Right ventricle myocardium superior (tissue), 1 donor: ENCODE measurements at places on chromosomes 5 and 9.
A peak's percentile ranks its signal among the peaks of the same experiment; 100 is the strongest.

DNA sequence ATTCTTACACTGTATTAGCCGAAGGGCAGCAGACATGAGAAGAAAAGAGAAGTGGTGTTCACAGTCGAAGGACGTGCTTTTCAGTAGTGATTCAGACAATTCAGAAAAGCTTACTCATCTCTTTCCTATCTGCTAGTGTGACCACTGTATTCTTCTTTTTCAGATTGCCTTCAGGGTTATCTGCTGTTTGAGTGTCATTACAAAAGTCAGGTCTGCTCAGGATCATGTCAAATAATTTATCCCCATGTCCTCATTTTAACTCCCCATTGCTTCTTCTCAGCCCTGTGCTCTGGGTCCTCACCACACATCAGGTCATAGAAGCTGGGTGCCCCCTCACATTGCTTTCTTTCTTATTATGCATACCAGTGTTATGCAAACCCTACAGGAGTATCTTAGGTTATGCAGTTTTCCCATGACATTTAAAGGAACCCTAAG is 394.0 kb downstream of the CETN3 start:
- DNase-seq = no peak

DNA sequence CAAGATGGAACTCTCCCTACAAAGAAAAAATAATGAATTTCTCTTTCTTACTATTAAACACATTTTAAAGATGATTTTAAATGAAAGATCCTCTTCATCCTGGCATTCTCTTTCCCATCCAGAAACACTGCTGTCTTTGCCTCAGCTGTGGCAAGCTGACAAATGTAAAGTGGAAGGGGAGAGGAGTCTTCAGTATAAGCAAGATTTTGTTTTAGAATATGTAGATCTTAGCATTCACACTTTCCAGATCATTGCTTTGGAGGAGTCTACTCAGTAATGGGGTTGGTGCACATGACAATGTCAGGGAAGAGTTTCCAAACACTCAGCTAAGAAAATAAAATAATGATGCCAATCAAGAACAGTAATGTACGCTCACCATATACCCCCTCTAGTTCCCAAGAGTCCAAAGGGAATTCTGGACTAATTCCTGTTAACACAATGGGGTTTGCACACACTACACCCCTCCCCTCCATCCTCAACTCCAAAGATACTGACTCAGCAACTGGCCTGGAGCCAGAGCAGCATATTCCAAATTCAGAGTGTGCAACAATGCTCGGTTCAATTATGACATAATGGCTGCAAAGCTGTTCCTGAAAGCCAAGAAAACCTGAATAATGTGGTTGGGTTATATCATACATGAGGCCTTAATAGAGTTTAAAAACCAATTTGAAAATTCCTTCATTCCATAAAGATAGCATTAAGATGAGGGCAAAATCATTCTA is 4.6 kb downstream of the C5orf63 start:
- DNase-seq = no peak

- peak; percentile 77 for DNase-seq
Observed at GRCh38 chr9:91949946-91950664, at the start of gene ROR2. ROR2 (minus strand) TSS chr9:91950228.

- DNase-seq = peak; percentile 80
Observed at GRCh38 chr9:135343837-135344522, 135.6 kb upstream of the PPP1R26 start.

GRCh38 chr9:33800886-33801285 is 5.5 kb downstream of the PRSS3 start:
- DNase-seq = no peak

GRCh38 chr5:115229606-115230005 is 33.1 kb downstream of the PGGT1B start:
- DNase-seq = no peak

DNA sequence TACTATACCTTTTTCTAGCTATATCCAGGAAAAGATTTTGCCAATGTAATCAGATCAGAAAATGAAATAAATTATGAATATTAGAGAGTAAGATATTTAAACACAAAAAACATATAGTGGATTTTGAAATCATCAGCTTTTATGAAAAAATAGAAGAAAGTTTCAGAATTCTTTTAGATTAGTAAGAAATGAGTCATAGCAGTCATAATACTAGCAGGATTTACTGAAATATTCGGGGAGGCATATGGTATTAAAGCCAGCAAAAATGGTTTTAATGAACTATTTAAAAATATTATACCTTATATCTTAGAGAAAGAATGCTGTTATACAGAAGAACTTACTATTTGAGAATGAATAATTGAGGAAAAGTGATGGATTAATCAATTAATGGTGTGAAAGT is 303.6 kb upstream of the NUDT12 start:
- no peak for DNase-seq

DNA sequence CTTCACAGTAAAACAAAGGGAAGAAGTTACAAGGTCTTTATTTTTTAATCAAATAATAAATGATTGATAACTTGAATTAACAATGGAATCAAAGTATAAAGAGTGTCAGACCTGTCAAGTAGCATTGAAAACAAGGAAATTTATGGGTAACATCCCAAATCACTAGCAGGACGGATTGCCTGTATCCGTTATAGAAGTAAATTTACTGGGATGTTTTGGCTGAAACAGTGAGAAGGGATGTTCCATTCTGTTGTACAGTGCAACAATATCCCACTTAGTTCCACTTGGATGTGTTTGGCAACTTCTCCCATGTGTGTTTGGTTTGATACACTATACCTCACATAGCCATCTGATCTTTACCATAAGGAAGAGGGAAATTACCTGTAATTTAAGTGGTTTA is 421.0 kb upstream of the CHD1 start:
- no peak for DNase-seq

DNA sequence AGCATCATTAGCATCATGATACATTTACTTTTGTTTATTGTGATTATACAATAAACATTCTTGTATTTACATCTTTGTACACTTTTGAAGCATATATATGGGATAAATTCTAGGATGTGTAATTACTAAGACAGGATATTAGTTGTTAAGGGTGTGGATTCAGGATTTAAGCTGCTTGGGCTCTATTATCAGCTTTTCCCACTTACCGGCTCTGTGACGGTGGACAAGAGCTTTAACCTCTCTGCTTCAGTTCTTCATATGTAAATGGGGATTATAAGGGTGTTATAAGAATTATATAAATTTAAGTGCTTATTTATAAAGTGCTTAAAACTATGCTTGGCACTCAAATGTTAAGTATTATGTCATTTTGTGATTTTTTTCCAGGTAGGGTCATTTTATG is 131.1 kb downstream of the FER start:
- no peak for DNase-seq

GRCh38 chr9:95574176-95574575 is 57.4 kb upstream of the PTCH1 start:
- DNase-seq = no peak

DNA sequence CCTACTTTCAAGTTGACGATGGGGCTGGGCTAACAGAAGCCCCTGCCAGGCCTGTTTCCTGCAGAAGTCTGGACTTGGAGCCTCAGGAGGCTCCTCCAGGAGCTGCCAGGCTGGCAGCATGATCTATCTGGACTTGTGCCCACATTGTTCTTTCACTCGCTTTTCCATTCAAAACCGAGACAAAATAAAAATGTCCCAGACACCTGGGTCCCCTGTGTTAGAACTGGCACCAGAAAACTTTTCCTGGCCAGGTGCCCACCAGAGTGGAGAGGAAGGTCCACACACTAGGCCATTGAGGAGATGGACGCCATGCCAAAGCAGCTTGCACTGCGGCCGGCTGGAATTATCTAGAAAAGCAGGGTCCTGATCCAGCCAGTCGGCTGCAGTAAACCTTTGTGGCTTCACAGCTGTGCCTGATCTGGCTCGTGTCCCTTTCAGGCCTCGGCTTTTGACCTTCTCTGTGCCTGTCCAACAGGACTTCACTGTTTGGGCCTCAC is 78.2 kb downstream of the GCNT1 start:
- peak; percentile 58 for DNase-seq

DNA sequence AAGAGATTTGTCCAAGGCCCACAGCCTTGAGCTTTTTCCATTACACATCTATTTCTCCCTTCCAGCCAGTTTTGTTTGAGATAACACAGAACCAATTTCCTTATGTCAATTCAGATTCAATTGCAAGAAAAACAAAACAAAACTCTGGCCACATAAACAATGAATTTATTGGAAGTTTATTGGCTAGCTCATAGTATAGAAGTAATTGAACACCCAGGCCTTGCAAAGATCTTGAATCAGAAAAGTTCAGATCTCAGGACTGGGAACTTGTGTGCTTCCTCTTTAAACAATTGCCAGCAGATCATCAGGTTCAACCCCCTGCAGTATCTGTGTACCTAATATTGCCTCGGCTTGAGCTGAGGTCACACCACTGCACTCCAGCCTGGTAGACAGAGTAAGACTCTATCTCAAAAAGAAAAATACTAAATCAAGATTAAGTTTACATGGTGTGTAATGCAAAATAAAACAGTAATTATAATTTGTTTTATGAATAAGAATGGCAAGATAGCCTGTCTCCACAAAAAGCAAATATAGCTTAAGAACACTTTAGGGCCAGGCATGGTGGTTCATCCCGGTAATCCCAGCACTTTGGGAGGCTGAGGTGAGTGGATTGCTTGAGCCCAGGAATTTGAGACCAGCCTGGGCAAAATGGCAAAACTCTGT is 4.1 kb upstream of the ZCCHC10 start:
- DNase-seq = no peak

- DNase-seq = no peak
Observed at GRCh38 chr5:86757824-86758223, 140.1 kb downstream of the COX7C start.

DNA sequence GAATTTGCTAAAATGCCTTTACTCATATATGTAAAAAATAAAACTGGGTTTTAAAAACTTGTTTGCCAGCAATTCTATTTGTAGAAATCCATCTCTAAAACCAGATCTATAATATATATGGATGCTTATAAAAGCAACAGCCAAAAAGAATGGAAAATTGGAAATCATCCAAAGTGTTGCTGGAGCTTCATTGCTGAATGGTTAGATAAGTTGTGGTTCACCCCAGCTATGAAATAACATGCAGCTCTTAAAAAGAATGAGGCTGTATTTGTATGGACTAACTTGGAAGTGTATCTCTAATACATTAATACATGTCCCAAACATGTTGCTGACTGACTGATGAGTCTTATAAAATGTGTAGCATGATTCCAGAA is 76.2 kb downstream of the STK10 start:
- DNase-seq = no peak
